ENCODE measurements at places on chromosomes 12 and 14.

- DNase-seq = no peak
Measured at GRCh38 chr12:108799401-108800243, 57.8 kb downstream of the SSH1 start.

DNA sequence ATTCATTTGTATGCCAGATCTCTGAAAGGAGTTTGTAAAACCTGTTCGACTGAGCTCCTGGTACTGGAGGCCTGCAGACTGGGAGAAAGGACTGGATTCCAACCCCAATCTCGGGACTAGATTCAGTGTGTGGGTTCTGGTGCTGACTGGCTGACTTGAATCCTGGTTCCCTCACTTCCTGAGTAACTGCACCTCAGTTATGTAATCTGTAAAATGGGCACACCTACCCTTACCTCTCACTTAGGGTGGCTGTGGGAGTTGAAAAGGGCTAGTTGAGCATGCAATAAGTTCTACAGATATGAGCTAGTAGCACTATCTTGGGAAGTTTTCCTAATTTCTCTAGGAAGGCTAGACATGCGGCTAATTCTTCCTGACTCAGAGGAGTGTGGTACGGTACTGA, 621.3 kb upstream of the TBX3 start:
- DNase-seq = no peak

DNA sequence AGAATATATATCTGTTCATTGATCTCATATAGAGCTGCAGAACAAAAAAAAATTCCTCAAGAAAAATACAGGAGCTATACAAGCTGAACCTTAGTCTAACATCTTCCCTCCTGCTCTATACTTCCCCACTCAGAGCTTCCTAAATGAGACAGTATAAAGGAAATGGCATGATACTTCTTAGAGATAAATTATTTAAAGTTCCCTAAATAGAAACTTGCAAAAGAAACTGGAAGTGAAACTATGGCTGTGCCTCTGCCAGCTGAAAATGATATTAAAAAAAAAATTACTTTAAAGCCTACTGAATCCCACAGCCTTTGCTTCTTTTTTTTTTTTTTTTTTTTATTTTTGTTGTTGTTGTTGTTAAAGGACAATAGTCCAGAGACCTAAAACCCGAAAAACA, 11.6 kb upstream of the NEK9 start:
- no peak for DNase-seq

DNA sequence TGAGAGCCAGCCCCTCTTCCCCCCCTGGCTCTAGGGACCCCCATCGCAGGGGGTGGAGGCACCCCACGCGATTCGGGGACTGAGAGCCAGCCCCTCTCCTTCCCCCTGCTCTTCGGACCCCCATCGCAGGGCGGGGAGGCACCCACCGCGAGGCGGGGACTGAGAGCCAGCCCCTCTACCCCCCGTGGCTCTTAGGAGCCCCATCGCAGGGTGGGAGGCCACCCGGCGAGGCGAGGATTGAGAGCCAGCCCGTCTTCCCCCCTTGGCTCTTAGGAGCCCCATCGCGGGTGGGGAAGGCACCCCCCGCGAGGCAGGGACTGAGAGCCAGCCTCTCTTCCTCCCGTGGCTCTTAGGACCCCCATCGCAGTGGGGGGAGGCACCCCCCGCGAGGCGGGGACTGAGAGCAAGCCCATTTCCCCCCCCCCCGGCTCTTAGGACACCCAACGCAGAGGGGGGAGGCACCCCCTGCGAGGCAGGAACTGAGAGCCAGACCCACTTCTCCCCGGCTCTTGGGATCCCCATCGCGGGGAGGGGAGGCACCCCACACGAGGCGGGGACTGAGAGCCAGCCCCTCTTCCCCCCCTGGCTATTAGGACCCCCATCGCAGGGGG, 45.6 kb downstream of the DDX11 start:
- no peak for DNase-seq

DNA sequence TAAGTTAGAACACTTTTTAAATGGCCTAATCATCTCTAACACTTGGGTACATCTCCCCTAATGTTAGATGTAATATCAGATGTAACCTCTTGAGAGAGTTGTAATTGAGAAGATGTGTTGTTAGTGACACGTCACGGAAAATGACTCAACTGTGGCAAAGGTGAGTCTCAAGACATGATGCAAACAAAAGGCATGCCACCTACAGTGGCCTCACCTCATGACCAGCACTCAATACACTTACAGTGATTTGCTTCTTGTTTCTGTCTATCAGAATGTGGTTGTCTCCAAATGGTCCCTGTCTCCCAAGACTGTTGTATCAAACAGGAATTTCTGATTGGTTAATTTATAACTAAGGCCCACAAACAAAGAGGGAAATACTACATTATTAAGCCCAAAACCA, 91.2 kb downstream of the SLC25A21 start:
- DNase-seq = no peak

Measured in activated T-cell treated with anti-CD3 and anti-CD28 coated beads for 24 hours (primary cell).